ENCODE measurements at places on chromosomes 13 and 19. TPM values are rescaled to one million over a fixed set of nuclear protein-coding genes. Genes with fewer than 3 reads are reported as not detected.

DNA sequence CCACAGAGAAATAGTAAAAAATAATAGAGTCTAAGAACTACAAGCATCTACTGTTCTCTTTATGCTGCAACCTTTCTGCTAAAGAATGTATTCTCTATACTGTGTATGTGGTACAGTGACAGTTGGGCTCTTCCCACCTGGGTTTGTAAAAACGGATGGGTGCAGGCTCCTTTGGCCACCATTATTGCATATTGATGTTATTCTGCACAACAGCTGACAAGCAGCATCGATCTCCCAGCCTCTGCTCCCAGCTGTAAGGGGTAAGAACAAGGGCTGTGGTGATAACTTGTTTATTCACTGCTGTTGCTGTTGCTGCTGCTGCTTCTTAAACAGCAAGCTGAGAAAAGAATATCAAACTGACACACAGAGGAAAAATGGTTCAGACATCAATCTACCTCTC lies 56.1 kb downstream of the KCNRG start:
- H3K4me3 ChIP-seq, result no peak overlapping the region
- H3K27ac ChIP-seq, result peak overlapping the region; percentile 15
- no peaks in the 10 kb centered on the region for H3K36me3 ChIP-seq
- H3K4me1 ChIP-seq, result peaks cover 7% of the 10 kb centered on the region
- no peaks in the 10 kb centered on the region for H3K27me3 ChIP-seq

- DNase-seq, result no peak
- no peaks in the 10 kb centered on the region for H3K27me3 ChIP-seq
- H3K4me3 ChIP-seq, result no peak overlapping the region
- peaks cover 6% of the 10 kb centered on the region for H3K4me1 ChIP-seq
- H3K27ac ChIP-seq, result no peak overlapping the region
Observed at GRCh38 chr13:110682746-110683145, 23.2 kb downstream of the CARS2 start.

DNA sequence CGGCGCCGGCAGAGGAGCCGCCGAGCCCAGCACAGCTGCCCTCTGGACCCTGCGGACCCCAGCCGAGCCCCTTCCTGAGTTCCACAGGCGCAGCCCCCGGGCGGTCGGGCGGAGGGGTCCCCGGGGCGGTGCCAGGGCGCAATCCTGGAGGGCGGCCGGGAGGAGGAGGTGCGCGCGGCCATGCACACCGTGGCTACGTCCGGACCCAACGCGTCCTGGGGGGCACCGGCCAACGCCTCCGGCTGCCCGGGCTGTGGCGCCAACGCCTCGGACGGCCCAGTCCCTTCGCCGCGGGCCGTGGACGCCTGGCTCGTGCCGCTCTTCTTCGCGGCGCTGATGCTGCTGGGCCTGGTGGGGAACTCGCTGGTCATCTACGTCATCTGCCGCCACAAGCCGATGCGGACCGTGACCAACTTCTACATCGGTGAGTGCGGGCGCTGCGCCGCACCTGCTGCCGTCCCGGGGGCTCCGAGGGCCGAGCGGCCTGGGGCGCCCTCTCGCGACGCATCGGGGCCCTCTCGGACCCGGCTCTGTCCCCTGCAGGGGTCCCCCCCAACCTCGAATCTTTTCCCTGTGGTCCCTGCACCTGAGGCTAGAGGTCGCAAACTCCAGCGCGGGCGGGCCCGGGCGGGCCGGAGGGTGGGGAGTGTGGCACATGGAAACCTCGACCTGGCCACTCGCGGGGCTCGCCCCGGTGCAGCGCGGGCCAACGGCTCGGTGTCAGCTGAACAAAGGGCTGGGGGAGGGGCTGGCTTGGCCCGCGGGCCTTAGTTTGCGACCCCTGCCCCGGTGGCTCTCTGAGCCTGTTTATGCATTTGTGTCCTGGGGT lies at the start of gene KISS1R:
KISS1R (plus strand) TSS at position 11 of the 829 bp plus-strand sequence; CDS start at position 181, 170 bp downstream.
- H3K27ac ChIP-seq, result no peak within 1 kb of the TSS
- H3K36me3 ChIP-seq, result no peaks in the 10 kb centered on the region
- peaks cover 43% of the 10 kb centered on the region for H3K4me1 ChIP-seq
- H3K4me3 ChIP-seq, result peak within 1 kb of the TSS; percentile 1
- H3K27me3 ChIP-seq, result no peaks in the 10 kb centered on the region

GRCh38 chr19:19461671-19462622 lies 53.4 kb downstream of the TSSK6 start:
- H3K4me1 ChIP-seq, result peaks cover 82% of the 10 kb centered on the region
- peak; percentile 82 for DNase-seq
- H3K27me3 ChIP-seq, result no peaks in the 10 kb centered on the region

DNA sequence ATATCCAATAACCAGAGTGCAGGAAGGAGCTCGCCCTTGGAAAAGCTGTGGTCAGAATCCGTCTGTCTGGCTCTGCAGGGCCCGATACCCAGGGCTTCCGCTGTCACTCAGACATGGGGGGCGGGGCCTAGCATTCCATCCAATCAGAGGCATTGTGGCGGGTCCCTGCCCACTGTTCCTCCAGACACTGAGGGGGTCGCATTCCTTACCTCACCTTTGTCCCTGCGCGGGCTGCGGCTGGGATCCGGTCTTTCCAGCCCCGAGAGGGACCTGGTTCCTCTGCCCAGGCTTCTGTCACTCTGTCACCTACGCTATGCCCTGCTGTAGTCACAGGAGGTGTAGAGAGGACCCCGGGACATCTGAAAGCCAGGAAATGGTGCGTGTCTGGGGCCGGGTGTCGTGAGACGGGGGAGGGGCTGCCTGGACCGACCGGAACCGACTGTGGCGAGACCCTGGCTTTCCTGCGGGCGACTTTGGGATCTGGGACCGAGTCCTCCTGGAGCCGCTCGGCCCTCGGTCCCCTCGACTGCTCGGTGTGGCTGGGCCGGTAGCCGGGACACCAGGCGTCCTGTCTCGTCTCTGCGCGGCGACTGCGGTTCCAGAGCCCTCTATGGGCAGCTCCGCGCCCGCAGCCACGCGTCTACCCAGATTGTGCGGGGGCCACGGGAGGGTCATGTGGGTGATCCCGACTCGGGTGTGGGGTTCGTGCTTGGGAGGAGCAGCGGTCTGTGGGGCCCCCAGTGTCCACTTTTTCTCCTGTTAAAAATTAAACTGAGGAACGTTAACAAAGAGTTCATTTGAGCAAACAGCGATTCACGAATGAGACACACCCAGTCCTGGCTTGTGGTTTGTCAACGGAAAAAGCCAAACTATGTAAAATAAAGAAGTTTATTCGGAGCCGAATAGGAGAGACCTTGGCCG lies at the start of gene ZNF69:
ZNF69 (plus strand) TSS at position 172 of the 921 bp plus-strand sequence; CDS start at position 314, 142 bp downstream.
- H3K27ac ChIP-seq, result peak within 1 kb of the TSS; percentile 77
- H3K36me3 ChIP-seq, result no peaks in the 10 kb centered on the region
- no peaks in the 10 kb centered on the region for H3K27me3 ChIP-seq
- H3K4me1 ChIP-seq, result peaks cover 31% of the 10 kb centered on the region
- DNase-seq, result peak; percentile 95

DNA sequence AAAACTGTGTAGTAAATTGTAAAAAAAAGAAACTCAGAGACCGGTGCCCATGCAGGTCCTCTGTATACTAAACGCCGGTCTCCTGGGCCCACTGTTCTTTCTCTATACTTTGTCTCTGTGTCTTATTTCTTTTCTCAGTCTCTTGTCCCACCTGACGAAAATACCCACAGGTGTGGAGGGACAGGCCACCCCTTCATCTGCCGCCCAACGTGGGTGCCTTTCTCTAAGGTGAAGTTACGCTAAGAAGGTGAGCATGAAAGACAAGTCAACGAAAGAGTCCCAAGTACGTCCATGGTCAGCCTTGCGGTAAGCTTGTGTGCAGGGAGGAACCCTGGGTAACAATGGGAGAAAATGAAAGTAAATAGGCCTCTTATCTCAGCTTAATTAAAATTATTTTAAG lies 48.0 kb upstream of the WASF3 start:
- DNase-seq, result no peak
- H3K36me3 ChIP-seq, result no peaks in the 10 kb centered on the region
- no peaks in the 10 kb centered on the region for H3K4me1 ChIP-seq
- H3K27ac ChIP-seq, result no peak overlapping the region
- H3K4me3 ChIP-seq, result no peak overlapping the region
- H3K27me3 ChIP-seq, result no peaks in the 10 kb centered on the region

- H3K27me3 ChIP-seq, result no peaks in the 10 kb centered on the region
- H3K36me3 ChIP-seq, result no peaks in the 10 kb centered on the region
- no peak for DNase-seq
Observed at GRCh38 chr13:68369739-68370138, 1139.6 kb upstream of the PCDH9 start.

GRCh38 chr13:76214001-76214400 lies 577.9 kb downstream of the LMO7 start:
- no peak overlapping the region for H3K4me3 ChIP-seq
- H3K4me1 ChIP-seq, result no peaks in the 10 kb centered on the region
- no peak overlapping the region for H3K27ac ChIP-seq
- H3K27me3 ChIP-seq, result no peaks in the 10 kb centered on the region

DNA sequence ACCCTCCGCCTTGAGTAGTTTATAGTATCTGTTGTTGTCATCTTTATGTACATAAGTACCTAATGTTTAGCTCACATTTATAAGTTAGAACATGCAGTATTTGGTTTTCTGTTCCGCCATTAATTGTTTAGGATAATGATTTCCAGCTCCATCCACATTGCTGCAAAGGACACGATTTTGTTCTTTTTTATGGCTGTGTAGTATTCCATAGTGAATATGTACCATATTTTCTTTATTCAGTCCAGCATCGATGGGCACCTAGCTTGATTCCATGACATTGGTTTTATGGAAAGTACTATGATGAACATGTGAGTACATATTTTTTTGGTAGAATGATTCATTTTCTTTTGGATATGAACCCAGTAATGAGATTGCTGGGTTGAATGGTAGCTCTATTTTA lies 174.4 kb upstream of the SPRY2 start:
- no peaks in the 10 kb centered on the region for H3K36me3 ChIP-seq
- H3K4me3 ChIP-seq, result no peak overlapping the region
- no peaks in the 10 kb centered on the region for H3K4me1 ChIP-seq
- no peak for DNase-seq
- H3K27me3 ChIP-seq, result no peaks in the 10 kb centered on the region

DNA sequence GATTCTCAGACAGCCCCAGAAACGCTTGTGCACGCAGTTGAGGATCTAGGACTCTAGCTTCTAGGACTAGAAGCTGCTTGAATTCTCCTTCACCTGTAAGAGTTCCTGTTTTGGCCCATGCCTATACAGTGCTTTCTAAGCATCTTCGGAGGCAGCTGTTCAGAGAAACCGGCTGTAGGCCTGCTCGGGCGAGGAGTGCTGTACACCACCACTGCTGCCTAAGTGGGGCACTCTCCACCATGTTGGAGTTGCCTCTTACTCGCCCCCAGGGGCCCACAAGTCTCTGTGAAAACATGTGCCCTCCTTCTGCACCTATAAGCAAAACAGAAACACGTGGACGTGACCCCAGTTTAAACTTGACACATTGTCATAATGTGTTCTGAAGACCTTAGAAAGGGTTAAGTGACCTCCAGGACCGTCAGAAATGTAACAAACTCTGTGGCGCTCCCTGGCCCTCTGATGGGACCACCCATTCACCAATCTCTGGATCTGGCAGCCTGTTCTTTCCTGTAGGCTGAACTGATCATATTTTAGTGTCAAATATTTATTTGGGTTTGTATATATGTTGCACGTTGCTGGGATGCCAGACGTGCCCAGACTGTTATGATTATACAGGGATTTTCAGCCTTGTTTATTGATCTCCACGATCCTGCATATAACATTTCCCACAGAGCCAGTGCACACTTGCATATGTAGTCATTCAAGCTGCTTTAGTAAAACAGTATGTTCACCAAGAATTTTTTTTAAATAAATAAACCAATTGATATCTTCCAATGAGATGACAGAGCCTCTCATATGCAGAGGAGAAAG lies 60.8 kb downstream of the C13orf42 start:
- H3K27ac ChIP-seq, result no peak overlapping the region
- peaks cover 11% of the 10 kb centered on the region for H3K4me1 ChIP-seq
- H3K4me3 ChIP-seq, result no peak overlapping the region
- H3K27me3 ChIP-seq, result no peaks in the 10 kb centered on the region
- H3K36me3 ChIP-seq, result no peaks in the 10 kb centered on the region
- DNase-seq, result no peak

DNA sequence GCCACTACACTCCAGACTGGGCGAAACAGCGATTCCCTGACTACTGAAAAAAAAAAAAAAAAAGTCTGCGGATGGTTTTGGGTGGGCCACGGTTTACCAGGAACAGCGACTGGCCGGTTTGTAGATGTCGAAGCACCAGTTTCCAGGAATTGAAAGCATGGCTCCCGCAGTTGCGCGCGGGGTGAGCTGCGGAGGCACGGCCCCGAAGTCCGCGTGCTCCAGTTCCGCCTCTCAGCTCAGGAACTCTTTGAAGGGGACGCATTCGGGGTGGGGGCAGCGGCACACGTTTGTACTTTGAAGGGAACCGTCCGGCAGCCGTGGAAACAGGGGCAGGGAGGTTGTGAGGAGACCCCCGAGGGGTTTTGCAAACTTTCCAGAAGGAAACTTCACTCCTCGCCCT lies 27.1 kb upstream of the PABPC3 start:
- H3K4me1 ChIP-seq, result no peaks in the 10 kb centered on the region
- H3K36me3 ChIP-seq, result no peaks in the 10 kb centered on the region
- H3K27me3 ChIP-seq, result no peaks in the 10 kb centered on the region
- no peak overlapping the region for H3K4me3 ChIP-seq
- H3K27ac ChIP-seq, result no peak overlapping the region

DNA sequence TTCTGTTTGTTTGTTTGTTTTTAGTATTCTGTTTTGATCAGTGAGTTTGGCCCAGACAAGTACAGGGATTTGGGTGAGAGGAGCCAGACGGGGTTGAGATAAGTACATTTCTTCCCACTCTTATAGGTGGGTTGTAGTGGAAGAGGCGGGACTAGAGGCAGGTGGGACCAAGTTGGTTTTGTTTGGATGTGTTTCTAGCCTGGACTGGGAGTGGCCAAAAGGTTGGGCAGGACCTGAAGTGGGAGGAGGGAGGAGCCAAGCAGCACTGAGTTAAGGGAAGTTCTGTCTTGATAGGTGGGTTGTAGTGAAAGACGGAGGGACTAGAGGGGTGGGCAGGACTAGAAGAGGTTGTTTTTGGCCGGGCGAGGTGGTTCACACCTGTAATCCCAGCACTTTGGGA lies 9.0 kb downstream of the DNASE2 start:
- H3K4me3 ChIP-seq, result no peak overlapping the region
- no peak for DNase-seq
- H3K36me3 ChIP-seq, result no peaks in the 10 kb centered on the region
- peaks cover 14% of the 10 kb centered on the region for H3K4me1 ChIP-seq
- H3K27ac ChIP-seq, result no peak overlapping the region

- H3K36me3 ChIP-seq, result no peaks in the 10 kb centered on the region
- no peaks in the 10 kb centered on the region for H3K27me3 ChIP-seq
- H3K4me3 ChIP-seq, result no peak overlapping the region
- DNase-seq, result peak; percentile 90
- peak overlapping the region; percentile 25 for H3K27ac ChIP-seq
- H3K4me1 ChIP-seq, result peaks cover 30% of the 10 kb centered on the region
Observed at GRCh38 chr13:31982540-31982939, 49.0 kb upstream of the FRY start.

- H3K27ac ChIP-seq, result no peak overlapping the region
- peaks cover 10% of the 10 kb centered on the region for H3K4me1 ChIP-seq
- no peaks in the 10 kb centered on the region for H3K27me3 ChIP-seq
- H3K4me3 ChIP-seq, result no peak overlapping the region
Observed at GRCh38 chr19:46886546-46887239, 25.9 kb downstream of the ARHGAP35 start.

The PCSK4 gene
- total RNA-seq, result 10.9 TPM

The FBXO46 gene
- 11.9 TPM for total RNA-seq

The HSPB6 gene
- total RNA-seq, result 117 TPM

The ACP7 gene
- total RNA-seq, result not detected

The CD22 gene
- total RNA-seq, result 3.0 TPM

The SYCN gene
- total RNA-seq, result 2,614 TPM

The FXYD3 gene
- total RNA-seq, result 13.5 TPM

The SAMD4B gene
- total RNA-seq, result 41.5 TPM

The C19orf85 gene
- not detected for total RNA-seq
